ENCODE measurements at places on chromosomes 7 and 10.

- no peak for DNase-seq
Observed at GRCh38 chr10:58837826-58838225, 325.2 kb downstream of the BICC1 start.

- DNase-seq, result no peak
Observed at GRCh38 chr7:5636446-5636835, 145.0 kb downstream of the RNF216 start.

DNA sequence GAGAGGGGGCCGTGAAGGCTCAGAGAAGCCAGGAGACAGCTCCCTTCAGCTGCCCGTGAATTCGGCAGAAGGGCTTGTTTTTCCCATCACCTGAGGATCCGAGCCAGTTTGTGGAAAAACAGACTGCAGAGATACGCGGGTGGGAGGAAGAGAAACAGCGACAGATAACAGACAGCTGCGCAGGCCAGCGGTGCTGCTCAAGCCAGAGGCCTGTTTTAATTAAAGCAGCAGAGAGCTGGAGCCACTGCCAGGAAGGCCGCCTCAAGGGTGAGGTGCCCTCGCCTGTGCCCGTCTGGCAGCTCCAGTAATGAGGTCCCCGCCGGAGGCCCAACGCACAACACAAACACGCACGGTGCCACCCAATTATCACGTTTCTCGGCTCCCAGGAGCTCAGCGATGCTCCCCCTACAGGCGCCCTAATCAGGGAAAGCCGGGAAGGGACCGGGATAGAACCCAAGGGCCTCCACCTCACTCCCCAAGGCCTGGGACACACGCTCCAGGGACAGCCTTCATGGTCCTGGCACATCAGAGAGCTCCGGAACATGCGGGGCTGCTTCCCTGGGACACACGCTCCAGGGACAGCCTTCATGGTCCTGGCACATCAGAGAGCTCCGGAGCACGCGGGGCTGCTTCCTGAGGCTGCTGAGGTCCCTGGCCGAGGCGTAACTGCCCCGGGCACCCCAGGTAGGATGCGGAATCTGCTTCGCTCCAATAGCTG lies 60.6 kb upstream of the DNAAF5 start:
- DNase-seq, result no peak

GRCh38 chr7:31648288-31648687 lies 38.7 kb upstream of the PPP1R17 start:
- DNase-seq, result no peak

All from CD4-positive, alpha-beta T cell treated with Interleukin-17A for 4 hours (primary cell).